BJ (cell line): ENCODE measurements at places on chromosomes 12 and 14.

GRCh38 chr14:61649283-61649682, 46.0 kb upstream of the HIF1A start:
- DNase-seq = no peak

DNA sequence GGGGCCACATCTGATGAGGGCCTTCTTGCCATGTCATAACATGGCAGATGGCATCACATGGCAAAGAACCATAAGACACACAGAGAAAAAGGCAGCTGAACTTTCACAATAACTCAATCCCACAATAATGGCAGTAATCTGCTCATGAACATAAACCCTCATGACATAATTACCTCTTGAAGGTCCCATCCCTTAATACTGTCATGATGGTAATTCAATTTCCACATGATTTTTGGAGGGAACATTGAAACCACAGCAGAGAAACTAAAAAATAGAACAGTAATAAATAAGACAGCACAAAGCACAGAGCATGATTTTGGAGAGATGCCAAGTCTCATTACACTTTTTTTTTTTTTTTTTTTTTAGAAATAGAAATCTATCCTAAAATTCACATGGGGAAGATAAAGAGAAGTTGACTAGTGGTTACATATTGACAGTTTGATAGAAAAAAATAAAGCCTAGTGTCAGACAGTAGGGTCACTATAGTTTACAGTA, 61.8 kb upstream of the ATF7IP start:
- DNase-seq = no peak

DNA sequence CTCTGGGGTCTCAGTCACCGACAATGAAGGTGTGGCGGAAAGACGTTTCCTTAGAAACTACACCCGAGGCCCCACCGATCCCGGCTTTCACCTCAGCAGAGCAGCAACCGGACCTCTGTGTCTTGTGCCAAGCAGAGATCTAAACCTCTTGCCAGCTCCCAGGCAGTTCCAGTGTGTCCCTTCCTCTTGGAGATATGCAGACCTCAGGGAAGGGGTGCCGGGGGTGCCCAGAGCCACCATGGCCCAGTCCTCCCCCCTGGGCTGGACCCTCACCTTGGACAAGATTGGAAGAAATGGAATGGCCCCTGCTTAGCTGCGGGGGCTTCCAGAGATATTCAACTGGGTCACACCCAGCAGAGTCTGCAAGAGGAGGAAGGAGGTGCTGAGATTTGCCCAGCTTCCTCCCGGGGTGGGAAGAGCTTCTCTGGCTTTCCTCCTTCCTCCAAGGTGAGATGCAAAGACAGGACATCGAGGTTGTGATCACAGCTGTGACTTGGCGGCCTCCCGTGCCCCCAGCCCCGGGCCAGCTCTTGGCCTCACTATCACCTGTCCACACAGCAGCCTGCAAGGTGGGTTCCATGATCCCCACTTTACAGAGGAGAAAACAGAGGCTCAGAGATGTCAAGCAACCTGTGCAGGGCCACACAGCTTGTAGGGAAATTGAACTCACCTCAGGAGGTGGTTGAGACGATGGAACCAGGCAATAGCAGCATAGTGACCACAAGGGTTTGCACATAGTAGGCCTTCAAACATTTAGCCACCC, 281.7 kb upstream of the RTL1 start:
- no peak for DNase-seq

DNA sequence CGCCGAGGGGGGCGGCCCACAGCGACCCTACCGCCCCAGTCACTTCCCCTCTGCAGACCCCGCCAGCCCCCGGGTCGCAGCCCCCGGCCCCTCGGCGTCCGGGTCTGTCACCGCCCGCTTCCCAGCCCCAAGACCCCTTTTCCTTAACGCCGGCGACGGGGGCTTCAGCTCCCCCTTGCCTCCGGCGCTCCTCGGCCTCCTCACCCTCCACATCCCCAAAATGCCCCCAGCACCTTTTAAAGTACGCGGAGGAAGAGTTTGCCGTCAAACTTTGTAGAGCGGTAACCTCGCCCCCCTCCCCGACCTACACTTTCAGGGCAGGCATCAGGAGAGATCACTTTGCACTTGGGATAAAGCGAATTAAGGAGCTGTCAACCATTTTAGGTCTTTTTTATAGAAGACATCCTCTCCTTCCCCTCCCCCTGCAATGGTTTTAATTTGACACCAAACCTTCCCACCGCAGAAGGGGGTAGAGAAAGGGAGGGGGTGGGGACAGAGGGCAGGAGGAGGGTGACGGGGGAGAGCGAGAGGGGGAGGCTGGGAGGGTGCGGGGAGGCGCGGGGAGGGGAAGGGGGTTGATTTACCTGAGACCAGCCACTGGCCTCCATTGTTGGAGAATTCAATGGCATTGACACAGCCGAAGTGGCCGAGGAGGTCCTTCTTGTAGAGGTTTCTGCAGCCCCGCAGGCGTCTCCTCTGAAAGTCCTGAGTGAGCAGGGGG, 578 bp downstream of the DCAF5 start:
- DNase-seq = no peak

GRCh38 chr14:32784405-32784804, 154.3 kb upstream of the NPAS3 start:
- DNase-seq = no peak

DNA sequence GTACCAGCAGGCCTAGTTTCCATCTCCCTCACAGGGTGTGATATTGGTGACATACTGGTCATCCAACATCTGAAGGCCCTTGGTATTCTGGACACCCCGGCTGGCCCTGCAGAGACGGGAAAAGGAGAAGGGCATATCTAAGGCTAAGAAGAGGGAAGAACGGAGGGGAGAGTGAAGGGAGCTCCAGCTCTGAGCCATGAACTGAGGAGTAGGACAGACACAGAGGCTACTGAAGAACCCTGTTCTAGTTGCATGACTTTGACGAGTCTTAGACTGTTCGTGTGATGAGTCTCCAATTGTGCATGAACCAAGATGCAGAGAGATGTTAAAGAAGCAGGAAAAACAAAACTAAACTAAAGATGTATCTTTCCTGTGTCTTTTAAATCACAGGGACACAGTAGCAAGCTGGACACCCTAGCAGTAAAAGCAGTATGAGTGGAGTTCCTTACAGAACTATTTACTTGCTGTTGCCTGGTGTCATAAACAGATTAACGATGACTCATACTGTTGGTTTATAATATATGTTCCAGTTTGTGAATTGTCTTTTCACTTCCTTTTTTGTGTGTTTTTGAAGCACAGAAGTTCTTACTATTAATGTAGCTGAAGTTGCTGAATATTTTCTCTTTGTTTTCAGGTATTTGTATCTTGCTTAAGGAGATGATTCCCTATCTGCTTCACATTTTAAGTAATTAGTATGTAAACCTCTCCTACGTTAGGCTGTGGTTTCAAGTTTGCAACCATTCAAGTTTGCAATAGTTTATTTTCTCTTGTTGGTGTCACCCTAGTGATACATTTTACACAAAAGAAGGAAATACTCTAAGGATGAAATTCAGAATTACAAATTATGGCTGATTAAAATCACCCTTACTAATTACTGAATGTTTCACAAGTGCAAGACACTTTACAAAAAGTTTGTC, 15.7 kb downstream of the FAR2 start:
- peak; percentile 57 for DNase-seq

DNA sequence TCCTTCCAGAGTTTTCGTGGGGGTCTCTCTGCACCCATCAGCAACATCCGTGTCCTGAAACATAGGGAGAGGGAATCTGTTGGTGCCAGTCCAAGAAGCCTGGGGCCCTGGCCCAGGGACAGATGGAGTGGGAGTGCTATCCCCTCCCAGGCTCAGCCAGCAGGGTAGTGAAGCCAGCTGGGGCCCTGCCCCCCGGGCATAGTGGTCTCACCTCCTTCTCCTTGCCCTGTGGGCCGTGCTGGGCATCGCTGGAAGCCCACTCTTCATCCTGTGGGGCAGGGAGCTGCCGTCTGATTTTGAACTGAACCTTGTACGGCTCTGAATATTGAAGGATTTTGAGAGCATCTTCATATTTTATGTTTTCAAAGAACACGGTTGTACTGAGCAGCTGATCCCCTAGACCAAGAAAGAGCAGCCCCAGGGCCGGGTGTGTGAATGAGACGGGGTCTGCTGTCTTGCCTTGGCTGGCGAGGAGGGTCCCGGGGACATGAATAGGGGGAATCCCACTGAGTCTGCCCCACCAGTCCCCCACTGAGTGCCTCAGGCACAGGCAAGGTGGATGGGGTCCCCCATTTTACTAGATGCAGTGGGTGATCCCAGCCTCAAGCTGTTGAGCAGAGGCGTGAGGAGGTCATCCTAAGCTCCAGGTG, 23.3 kb downstream of the AHNAK2 start:
- DNase-seq = no peak
